ENCODE measurements at places on chromosomes 7 and 10.

- DNase-seq, result no peak
Measured at GRCh38 chr7:80609751-80610150, 28.7 kb upstream of the CD36 start.

DNA sequence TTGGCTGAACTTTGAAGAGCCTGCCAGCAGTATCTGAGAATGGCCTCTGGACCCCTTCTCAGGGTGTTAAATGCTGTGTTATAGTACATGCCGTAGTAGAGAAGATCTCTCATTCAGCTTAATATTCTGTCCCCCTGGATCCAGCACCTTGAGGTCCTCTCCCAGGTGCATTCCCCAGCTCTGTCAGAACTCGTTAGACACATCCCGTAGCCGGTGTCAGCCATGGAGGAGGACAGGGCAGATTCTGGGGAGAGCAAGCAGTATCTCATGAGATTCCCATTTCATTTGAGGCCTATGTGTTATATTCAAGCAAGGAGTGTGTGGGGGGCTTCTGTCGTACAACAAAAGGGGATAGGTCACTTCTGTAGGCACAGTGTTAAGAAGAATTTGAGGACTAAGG is 34.8 kb downstream of the NACAD start:
- DNase-seq, result no peak

DNA sequence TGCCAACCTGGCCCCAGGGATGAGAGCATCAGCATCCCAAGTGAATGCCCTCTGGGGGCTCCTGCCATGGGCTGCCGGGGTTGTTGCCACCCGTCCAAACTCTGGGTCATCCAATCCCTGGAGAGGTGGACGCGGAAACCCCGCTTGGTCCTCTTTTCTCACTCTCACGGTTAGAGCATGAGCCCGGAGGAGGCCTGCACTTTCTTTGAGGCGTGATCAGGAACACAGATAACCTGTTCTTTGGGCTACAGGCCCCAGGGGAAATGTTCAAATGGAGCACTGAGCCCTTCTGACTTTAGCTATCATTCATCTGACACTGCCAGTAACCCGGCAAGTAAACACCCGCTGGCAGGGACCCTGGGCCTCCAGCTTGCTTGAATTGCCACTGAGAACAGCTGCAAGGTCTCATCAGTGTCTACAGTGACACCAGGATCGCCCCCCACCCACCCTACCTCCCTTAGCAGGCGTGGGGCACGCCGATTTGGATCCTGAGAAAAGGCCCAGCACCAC is 29.4 kb upstream of the SLF2 start:
- no peak for DNase-seq

DNA sequence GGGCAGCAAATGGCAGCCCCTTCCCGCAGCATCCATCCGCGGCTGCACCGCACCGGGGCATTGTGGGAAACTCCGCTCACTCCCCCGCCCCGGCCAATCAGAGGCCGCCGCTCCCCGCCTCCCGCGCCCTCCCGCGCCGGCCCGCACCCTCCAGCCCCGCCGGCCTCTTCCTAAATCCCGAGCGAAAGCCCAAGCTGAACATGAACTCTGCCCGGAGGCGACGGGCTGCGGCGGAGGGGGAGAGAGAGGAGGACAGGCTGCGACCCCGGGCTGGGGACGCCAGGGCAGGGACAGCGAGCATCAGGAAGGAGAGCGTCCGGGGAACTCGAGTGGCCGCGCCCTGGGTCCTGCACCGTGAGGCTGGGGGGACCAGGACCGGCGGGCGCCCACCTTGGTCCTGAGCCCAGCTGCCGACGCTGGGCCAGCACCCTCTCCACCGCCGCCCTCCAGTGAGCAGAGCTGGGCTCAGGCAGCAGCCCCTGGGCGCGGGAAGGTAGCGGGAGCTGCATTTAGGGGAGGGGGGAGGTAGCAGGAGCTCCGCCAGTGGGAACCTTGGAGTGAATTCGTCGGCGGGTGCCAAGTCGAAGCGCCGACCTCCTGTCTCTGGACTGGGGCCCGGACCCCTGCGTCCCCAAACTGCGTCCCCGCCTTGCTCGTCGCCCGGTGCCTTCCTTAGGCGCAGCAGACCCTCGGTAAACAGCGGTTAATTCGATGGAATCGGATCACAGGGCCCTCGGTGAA is at the start of gene DGKI:
Gene DGKI, minus strand, starts transcription at position 148 of the 741 bp plus-strand sequence.
- no peak for DNase-seq

GRCh38 chr7:101575168-101575567 is 53.9 kb downstream of the MYL10 start:
- no peak for DNase-seq

GRCh38 chr7:54857294-54857693 is 98.3 kb upstream of the SEC61G start:
- DNase-seq, result no peak

DNA sequence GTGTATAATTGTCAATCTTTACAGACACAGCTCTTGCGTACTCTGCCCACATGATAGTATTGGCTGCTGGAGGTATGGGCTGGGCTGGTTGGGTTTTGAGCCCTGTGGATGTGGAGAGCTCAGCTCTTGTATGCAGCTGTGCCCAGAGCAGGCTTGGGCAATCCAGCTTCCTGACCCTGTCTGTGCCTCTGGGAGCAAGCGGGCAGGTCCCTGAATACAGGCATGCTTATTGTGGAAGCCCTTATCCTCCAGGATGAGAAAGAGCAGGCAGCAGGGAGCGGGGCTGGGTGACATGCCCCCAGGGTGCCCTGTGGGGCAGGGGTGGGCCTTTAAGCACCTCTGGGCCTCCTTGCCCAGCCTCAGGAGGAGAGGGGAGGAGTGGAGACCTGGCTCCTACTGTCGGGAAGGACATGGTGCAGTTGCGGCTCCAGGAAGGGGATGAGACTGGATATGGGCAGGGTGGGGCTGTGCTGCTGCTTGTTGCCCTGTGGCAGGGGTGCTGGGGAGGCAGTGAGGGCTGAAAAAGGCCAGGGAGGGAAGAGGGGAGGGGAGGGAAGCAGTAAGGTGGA is 32.7 kb upstream of the SH2D4B start:
- no peak for DNase-seq

DNA sequence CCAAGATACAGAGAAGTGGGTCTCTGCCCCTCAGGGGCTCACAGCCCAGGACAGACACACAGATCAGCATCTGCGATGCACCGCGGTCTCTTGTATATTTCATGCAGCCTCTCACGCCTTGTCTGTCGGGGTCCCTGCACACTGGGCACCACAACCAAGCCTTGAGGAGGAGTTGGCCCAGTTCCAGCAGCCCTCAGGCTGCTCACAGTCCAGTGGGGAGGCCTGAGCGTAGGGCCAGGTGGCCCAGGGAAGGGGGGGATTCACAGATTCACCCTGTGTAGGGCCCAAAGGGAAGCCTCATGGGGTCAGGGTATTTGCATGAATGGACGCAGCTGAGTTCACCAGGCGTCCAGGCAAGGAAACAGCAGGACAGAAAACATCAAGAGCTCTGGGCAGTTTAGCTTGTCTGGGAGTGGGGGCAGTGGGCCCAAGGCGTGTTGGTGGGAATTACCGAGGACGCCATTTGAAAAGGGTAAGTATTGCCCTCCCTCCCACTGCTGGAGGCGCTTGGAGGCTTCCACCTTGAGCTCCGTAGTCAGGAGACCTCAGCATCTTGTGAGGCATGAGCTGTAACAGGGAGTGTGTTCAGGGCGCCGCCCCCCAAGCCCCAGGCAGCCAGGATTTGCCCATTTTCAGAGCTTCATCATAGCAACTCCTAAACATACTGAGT is 129.1 kb upstream of the CHST15 start:
- no peak for DNase-seq

- DNase-seq, result no peak
Measured at GRCh38 chr7:150326657-150327268, 3.4 kb upstream of the ACTR3C start.

DNA sequence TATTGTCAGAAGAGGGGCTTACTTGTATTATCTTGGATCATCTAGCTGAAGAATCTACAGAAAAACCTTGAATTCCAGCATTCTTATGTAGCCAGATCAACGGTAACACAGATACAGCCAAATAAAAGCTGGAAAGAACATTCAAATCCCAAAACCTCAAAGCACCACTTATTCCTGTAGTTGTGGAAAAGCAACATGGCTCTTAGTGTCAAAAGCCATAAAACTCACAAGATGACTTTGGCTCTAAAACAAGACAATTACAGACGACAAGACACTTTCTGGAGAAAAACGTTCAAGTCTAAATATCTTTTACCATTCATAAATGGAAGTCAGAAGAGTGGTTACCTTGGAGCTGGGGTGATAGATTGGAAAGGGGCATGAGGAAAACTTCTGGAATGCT is 173.0 kb downstream of the HERPUD2 start:
- no peak for DNase-seq

- DNase-seq, result no peak
Measured at GRCh38 chr10:48807791-48808470, 123.3 kb downstream of the WDFY4 start.

- DNase-seq, result no peak
Measured at GRCh38 chr7:3103614-3104398, 60.1 kb upstream of the CARD11 start.

GRCh38 chr7:153322991-153323390 is 563.4 kb downstream of the ACTR3B start:
- no peak for DNase-seq

GRCh38 chr10:13915710-13916109 is 328.9 kb downstream of the PRPF18 start:
- no peak for DNase-seq

DNA sequence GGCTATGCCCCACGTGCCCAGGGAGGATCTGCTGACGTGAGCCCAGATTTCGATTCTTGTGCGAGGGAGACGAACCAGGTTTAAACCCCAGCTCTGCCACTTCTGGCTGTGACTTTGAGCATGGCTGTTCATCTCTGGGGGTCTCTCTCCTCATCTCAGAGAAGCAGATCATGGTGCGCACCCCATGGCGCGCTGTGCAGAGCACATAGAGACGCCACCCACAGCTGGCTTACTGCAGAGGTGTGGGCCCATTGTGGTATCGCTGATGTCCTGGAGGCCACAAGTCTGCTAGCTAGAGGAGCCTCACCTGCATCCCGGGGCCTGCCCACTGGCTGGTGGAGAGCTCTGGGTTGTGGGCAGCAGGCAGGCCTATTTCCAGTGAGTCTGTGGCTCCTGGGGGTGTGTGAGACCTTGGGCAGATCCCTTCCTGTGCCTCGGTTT is 140.5 kb downstream of the LHPP start:
- no peak for DNase-seq

GRCh38 chr10:101062232-101063049 is 652 bp downstream of the KAZALD1 start:
- DNase-seq, result no peak

DNA sequence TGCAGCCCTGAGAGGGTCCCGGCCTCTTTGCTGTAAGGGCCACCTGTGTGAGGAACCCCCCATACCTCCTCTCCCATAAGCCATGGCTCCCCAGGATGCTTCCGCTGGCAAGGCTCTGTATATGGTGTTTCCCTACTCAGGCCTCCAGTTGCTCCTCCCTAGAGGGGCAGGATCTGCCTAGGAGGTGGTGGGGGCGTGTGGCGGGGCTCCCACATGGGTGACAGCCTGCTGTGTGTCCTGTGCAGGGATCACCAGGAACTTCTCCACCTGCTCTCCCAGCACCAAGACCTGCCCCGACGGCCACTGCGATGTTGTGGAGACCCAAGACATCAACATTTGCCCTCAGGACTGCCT is 25.7 kb upstream of the CSGALNACT2 start:
- no peak for DNase-seq

DNA sequence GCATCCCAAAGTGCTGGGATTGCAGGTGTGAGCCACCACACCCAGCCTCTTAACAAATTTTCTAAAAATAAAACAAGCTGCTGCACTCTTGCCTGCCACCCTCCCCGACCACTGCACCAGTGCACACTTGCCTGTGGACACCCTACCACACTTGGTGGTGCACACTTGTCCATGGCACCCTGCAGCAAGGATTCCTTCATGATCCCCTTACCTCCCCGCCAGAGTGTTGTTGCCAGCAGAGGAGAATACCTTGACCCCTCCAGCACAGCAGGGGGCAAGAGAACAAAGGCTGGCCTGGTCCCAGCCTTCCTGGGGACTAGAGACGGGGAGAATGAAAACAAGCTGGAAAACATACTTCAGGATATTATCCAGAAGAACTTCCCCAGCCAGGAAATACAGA is 65.9 kb upstream of the KCND2 start:
- DNase-seq, result no peak

DNA sequence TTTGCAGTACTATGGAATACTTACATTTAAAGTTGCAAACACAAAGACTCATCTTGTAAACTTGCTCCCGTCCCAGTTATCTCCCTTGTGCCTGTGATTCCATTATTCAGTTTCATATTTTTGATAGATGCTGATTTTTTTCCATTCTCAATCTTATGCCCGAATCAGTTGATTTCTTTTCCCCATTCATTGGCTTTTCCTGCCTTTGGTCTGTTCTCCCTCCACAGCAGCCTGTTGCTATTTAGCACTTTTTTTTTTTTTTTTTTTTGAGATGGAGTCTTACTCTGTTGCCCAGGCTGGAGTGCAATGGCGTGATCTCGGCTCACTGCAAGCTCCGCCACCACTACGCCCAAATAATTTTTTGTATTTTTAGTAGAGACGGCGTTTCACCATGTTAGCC is 78.0 kb downstream of the ABCC2 start:
- DNase-seq, result no peak

- no peak for DNase-seq
Measured at GRCh38 chr7:46781901-46782439, 799.9 kb downstream of the TNS3 start.

DNA sequence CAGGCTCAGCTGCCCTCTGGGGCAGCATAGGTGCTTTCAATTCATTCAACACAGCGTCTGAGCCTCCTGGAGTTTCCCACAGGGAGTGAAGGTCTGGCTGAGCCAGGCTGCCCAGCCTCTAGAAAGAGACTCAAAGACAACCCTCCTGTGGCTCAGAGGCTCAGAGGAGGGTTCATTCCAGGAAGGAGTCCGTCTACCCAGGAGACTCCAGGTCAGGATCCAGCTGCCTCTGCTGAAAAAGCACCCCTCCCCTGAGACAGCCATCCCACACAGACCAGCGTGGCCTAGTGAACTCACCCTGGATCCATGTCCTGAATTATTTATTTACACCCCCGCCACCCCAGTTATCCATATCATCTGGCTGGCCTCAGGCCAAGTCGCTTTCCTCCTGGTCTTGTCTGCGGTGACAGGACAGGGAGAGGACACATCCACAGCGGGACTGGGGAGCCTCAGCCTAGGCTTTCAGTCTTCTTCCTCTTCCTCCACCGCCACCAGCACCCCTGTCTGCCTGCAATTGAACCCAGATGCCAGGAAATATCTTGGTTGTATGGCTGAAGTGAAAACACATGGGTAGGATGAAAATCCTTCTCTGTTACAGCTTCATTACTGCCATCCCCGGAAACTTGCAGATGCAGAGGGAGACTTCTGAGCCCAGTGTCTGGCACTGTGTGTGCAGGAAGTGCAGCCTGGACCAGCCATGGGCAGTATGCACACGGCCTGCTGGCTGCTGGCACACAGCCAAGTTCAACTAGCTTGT is 44.0 kb upstream of the COL13A1 start:
- DNase-seq, result no peak

DNA sequence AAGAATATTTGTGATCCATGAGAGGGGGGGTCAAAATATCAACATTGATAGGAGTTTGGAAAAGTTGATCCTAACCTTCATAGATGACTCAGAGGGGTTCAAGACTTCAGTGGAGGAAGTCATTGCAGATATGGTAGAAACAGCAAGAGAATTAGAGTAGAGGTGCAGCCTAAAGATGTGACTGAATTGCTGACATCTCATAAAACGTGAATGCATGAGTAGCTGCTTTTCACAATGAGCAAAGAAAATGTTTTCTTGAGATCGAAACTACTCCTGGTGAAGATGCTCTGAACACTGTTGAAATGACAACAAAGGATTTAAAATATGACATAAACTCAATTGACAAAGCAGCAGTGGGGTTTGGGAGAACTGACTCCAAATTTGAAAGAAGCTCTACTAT is 700.7 kb upstream of the FZD8 start:
- no peak for DNase-seq
